ENCODE measurements at places on chromosomes 13 and 19.

DNA sequence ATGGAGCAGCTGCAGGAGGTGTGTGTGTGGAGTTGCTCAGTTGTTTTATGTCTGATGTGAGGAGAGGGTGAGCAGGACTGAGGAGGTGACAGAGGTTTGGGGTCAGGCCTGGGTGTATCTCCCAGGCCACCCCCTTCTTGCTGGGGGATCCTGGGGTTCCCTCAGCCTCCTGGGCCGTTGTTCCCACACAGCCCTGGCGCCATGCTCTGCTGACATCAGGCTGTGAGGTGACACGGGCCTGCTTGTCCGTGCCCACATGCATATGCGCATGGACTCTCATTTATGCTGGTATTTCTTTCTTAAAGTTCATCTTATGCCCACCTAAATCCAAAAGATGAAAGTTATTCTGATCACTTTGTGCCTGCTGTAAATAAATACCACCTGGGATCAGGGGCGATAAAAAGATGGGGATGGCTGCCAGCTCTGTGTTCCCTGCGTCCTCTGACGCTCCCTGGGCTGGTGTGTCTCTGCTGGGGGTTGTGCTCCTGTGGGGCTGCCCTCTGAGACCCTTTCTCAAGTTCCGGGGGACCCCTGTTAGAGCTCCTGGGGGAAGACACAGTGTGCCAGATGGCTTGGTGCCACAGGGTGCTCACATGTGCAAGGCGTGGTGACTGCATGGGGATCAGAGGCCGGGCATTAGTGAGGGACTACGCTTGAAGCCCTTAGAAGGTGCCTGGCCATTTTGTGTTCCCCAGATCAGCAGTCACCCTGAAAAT is 12.6 kb downstream of the NAXD start:
- DNase-seq, result no peak

DNA sequence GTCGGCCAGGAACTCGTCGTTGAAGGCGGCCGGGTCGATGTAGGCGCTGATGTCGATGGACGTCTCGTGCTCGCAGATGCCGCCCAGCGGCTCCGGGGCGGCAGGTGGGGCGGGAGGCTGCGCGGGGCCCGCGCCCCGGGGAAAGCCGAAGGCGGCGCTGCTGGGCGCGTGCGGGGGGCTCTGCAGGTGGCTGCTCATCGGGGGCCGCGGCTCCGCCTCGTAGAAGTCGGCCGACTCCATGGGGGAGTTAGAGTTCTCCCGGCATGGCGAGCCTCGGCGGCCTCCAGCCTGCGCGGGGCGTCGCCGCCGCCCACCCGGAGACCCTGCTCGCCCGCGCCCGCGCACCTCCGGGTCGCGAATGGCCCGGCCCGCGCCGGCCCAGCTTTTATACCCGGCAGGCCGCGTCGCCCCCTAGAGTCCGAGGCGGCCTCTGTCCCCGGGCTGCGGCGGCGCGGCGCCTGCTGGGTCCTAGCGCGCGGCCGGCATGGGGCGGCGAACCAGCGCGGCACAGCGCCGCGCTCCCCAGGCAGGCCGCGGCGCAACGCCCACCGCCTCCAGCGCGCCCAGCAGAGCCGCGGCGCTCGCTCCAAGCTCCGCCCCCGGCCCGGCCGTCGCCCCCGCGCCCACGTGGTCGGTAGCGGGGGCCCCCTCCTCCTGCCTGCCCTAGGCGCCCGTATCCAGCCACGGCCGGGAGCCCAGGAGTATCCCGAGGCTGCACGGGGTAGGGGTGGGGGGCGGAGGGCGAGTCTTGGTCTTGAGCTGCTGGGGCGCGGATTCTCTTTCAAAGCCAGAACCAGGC is at the start of gene CEBPA:
Gene CEBPA, minus strand, starts transcription at position 360 of the 799 bp plus-strand sequence. Its CDS starts 120 bp downstream, at position 240.
- peak; percentile 82 for DNase-seq

DNA sequence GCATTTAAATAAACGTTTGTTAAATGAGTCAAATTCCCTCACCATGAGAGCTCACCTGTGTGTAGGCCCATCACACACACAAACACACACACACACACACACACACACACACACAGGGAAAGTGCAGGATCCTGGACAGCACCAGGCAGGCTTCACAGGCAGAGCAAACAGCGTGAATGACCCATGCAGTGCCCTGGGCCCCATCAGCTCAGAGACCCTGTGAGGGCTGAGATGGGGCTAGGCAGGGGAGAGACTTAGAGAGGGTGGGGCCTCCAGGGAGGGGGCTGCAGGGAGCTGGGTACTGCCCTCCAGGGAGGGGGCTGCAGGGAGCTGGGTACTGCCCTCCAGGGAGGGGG is 8.5 kb upstream of the CEACAM5 start:
- no peak for DNase-seq

- DNase-seq, result peak; percentile 50
Measured at GRCh38 chr19:50384685-50385535, 763 bp downstream of the POLD1 start.

- no peak for DNase-seq
Measured at GRCh38 chr13:110828705-110829104, 86.2 kb downstream of the ANKRD10 start.

- no peak for DNase-seq
Measured at GRCh38 chr13:96851856-96852445, 142.3 kb downstream of the OXGR1 start.

- DNase-seq, result peak; percentile 69
Measured at GRCh38 chr13:110634558-110634957, 19.2 kb downstream of the NAXD start.

- DNase-seq, result no peak
Measured at GRCh38 chr13:100790405-100790804, 115.8 kb upstream of the TMTC4 start.

- peak; percentile 64 for DNase-seq
Measured at GRCh38 chr19:44847144-44848035, 1.3 kb downstream of the NECTIN2 start.

DNA sequence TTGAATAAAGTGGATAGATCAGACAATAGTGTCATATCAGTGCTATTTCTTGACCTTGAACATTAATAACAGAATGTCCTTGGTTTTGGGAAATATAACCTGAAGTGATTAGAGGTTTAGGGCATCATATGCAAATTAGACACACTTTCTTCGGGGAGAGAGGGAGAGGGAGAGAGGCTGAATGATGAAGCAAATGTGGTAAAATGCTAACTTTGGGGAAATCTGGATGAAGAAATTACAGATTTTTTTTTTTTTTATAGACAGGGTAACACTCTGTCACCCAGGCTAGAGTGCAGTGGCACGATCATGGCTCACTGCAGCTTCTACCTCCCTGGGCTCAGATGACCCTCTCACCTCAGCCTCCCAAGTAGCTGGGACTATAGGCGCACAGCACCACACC is 3.9 kb upstream of the NCR1 start:
- no peak for DNase-seq

- no peak for DNase-seq
Measured at GRCh38 chr13:91546900-91547299, 148.5 kb downstream of the GPC5 start.

DNA sequence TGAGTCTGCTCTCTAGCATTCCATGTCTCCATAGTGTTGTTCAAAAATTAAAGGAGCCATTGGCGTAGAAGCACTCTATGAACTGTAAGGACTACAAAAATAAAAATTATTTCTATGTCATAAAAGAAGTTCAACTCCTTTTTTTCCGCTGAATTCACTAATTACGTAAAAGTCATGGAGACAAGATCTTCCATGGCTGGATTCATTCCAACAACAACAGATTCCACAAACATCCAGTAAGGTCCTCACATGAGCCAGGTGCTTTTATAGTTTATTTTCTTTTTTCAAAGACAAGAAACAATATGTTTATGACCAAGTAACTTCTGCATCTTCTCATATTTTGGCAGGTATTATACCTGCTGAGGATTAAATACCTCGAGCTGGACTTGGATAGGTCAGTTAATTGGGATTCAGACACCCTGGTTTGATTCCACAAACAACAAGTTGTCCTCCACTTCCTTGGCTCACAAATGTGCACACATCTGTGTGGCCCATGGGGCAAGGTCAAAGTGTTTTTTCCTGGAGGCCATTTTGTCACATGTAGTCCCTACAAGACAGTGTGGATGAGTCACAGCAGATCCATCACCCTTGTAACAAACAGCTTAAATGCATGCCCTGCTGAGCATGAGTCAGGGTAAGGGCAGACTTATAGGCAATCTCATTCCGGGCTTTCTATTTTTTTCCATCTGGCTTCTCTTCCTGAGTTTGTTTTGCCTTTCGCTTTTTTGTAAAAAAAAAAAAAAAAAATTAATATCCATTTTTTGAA is 475.6 kb downstream of the COG6 start:
- no peak for DNase-seq

GRCh38 chr13:53158201-53158600 is 129.6 kb downstream of the OLFM4 start:
- no peak for DNase-seq
